Endothelial cell (in vitro differentiated cells): ENCODE measurements at places on chromosomes 3 and 15. TPM values are rescaled to one million over a fixed set of nuclear protein-coding genes. Genes with fewer than 3 reads are reported as not detected.

DNA sequence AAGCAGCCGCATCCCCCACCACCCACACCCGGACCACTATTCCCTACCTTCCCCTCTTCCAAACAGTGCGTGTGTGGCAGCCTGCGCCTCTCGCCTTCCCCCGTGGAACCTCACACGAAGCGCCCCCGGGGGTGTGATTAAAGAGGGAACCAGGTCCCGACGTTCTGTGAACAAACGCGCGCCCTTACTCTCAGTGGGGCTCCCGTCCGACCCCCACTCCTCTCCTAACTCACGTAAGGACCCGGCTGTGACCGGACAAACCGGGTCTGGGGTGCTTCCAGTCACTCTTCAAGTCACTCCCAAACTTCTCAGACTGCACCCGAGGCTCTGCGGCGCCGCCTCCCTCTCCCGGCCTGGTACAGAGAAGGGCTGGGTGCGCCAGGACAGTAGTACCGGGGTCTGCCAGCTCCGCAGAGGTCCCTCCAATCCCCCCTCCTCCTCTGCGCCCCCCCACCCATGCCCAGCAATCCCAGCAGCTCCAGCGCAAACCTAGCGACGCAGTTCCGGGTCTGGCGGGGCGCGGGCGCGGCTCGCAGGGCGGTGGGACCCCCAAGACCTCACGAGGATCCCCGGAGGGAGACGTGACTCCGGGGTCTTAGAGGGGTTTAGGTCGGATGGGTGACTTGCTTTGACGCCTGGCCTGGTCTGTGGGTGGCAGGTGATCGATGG lies 574 bp downstream of the DUOXA1 start:
- DNase-seq, result no peak

GRCh38 chr3:47010910-47011309 lies 31.4 kb downstream of the NBEAL2 start:
- no peak for DNase-seq

- no peak for DNase-seq
Measured at GRCh38 chr15:32784581-32784980, 66.8 kb downstream of the GREM1 start.

DNA sequence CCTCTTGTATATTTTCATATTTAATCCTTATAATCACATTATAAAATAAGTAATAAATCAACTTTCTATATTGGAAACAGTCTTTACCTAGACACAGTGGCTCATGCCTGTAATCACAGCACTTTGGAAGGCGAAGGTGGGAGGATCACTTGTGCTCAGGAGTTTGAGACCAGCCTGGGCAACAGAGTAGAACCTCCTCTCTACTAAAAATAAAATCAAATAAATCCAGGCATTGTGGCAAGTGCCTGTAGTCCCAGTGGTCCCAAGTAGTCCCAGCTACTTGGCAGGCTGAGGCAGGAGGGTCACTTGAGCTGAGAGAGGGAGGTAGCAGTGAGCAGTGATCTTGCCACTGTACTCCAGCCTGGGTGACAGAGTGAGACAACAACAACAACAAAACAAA lies 975.1 kb downstream of the ROBO1 start:
- no peak for DNase-seq

DNA sequence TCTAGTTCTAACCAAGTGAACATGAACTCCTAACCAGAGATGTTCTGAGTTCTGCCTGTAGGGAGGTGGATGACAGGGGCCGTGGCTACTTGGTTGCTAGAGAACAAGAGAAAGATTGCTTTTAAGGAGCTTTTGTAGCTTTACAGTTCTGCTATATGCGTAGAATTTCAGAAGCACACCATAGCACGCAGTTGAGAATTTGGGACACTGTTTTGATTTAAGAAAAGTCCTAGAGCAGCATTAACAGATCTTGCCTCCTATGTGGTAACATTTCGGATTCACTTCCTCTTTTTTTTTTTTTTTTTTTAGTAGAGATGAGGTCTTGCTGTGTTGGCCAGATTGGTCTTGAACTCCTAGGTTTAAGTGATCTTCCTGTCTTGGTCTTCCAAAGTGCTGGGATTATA lies 181.7 kb downstream of the TCF12 start:
- no peak for DNase-seq

DNA sequence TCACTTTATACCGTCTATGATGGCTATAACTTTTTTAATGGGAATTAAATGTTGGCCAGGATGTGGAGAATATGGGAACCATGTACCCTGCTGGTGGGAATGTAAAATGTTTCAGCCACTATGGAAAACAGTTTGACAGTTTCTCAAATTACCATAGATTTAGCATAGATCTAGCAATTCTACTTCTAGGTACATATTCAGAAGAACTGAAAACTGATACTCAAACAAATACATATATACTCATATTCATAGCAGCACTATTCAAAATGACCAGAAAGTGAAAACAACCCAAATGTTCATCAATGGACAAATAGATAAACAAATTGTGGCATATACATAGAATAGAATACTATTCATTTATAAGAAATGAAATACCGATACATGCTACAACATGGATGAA lies 539.4 kb downstream of the IGSF11 start:
- DNase-seq, result no peak

- no peak for DNase-seq
Measured at GRCh38 chr3:46737329-46737731, 19.7 kb upstream of the PRSS50 start.

- peak; percentile 26 for DNase-seq
Measured at GRCh38 chr15:83565553-83566159, 88.3 kb upstream of the ADAMTSL3 start.

DNA sequence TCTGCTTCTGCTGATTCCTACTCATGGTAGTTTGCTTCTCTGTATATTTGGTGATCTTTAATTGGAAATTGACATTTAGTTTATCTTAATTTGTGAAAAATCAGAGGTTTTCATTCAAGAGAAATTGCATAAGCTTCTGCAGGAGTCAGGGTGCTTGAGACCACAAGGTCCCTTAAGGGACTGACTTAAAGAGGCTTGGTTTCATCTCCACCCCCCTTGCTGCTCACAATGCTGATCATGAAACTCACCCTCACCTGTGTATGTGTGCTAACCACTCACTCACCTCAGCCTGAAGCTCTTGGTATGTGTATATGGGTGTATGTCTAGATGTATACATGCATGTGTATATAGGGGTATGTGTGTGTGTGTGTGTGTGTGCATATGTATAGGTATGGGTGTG lies 11.4 kb downstream of the PGPEP1L start:
- DNase-seq, result no peak

GRCh38 chr15:57387564-57388076 lies 11.3 kb downstream of the CGNL1 start:
- no peak for DNase-seq

DNA sequence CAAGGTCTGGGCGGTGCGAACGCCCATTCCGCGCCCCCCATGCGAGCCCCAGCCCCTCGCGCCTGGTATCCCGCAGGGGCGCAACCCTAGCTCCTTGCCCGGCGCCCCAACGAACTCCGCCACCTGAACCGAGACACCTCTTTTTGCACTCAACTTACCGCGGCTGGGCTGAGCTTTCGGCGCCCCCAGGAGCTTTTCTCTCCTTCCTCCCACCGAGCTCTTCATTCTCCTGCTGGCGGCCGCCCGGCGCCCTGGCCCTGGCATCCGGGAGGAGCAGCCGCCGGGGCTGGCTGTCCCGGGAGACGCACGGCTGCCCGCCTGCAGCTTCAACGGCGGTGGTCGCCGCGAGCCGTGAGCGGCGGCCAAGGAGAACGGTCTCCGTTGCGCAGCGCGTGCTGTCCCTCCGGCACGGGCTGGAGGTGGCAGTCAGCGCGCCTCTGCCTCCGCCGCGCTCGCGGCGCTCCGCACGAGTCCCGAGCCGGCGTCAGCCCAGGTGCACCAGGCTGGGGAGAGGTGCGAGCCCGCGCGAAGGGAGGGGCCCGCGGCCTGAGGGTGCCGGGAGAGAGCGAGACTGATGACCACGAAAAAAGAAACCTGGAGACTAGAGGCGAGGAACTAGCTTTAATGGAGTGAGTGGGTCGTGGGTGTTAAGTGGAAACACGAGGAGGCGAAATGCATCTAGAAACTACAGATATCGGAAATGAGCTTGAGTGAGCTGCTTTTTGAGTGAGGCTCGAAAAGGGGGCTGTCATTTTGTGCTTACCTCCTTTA lies 621.5 kb upstream of the ZNF385D start:
- peak; percentile 57 for DNase-seq

DNA sequence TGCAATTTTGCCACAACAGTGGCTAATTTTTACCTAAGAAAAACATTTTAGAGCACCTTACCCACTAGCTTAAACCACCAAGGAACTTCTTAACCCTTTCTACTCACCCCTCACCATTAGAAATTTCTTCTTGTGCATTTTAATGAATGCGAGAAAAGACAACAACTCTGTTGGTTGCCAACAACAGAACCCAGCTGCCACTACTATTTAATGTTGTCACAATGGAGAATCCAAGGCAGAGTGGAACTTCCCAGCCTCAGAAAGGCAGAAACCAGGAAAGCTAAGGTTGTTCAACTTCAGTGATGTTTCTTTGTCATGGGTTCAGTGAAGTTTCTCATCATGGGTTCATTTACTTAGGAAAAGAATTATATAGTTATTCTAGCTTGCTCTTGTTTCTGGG lies 325.2 kb upstream of the ARL6 start:
- DNase-seq, result no peak

- DNase-seq, result no peak
Measured at GRCh38 chr15:70116317-70116716, 18.6 kb upstream of the TLE3 start.

- no peak for DNase-seq
Measured at GRCh38 chr15:33454996-33455395, 144.2 kb downstream of the RYR3 start.

GRCh38 chr15:89769366-89769765 lies 6.8 kb upstream of the MESP2 start:
- no peak for DNase-seq

DNA sequence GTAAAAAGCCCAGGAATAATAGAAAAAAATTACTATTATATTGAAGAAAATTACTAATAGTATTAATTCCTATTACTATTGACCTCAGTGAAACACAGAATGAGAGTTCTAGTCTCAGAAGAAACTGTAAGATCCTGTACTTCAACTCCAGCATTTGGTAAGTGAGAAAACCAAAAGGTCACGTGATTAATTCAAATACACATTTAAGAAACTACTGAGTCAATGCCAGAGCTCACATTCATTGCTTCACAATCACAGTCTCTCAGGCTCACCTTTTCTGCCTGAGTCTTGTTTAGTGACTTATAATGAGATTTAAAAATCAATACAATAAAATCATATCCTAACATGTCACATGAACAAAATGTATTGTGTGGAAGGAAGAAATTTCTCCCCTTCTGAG lies 556.1 kb downstream of the FGF12 start:
- no peak for DNase-seq

DNA sequence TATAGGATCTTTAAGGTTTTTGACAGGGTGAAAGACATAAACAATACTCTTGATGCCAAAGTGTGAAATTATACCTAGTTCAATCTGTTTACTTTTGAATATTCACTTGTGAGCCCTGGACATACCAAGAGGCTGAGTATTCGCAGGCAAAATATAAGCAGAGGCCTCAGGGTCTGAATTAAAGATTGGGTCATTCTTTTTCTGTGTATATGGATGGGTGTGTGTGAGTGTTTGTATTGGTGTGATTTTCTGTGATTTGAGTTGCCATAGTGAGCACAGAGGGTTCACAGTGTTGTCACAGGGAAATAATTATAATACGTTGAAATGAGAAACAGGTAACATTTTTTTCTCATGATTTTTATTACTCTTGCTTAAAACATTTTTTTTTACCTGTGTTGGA lies 770.7 kb upstream of the ALCAM start:
- DNase-seq, result no peak

Gene CHL1
- total RNA-seq, result not detected

Gene ZCWPW2
- 0.80 TPM for total RNA-seq

Gene ZMYND10
- not detected for total RNA-seq

Gene SOX2
- 1.4 TPM for total RNA-seq

Gene AGBL1
- total RNA-seq, result 0.03 TPM

Gene IL17RD
- 10.7 TPM for total RNA-seq

Gene SIDT1
- 0.92 TPM for total RNA-seq
